ENCODE measurements at places on chromosomes 7 and 10.

DNA sequence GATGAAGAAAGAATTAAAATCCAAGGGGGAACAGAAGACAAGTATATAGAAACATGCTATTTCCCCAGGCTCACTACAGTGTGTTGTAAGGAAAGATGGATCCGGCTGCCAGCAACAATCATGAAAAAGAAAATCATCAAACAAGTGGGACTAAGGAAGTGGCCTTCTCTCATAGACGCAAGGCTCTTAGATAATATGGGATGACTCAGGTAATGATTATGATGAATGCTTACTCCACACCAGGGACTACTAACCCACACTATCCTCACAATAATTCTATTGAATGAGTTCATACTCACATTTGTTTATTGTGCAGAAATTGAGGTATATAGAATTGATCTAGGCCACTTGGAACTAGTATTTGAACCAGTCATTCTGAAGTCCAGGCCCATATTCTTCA lies 111.2 kb upstream of the BET1 start:
- no peak for DNase-seq

DNA sequence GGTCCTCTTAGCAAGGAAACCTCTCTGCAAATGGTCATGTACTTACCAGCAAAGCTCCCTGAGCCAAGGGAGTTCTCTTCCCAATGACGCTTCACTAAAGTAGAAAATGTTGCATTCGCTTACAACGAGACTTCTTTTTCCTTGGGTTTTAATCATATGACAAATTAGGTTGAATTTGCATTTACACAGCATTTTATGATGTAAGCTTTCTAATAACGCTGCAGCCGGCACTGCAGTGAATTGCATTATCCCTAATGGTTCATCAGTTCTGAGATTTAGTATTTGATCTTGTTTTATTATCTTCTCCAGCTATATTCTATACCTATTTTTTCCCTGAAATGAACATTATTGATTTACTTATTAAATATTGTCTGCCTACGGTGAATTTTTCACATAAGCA lies 339.3 kb upstream of the PFKP start:
- no peak for DNase-seq

GRCh38 chr10:662686-663465 lies 26.6 kb downstream of the DIP2C start:
- no peak for DNase-seq

GRCh38 chr7:51175316-51175991 lies 141.2 kb downstream of the COBL start:
- DNase-seq = no peak

GRCh38 chr7:114835861-114836260 lies 86.0 kb upstream of the MDFIC start:
- no peak for DNase-seq

DNA sequence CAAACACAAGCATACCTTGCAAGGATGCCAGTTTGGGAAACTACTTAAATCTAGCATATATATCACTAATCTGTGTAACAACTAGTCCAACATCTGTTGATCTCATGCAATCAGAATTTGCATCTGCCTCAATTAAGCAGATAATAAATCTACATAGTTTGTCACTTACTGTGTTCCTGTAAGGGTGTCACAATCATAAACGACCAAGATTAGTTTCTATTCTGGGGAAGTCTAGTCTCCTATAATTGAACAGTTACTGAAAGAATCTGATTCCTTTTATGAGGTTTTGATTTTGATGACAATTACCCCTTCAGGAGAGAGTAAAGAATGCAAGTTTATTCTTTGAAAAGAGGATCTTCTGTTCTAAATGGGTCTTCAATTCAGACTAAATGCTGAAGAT lies 85.5 kb upstream of the LRRN3 start:
- DNase-seq = no peak

GRCh38 chr7:148306759-148307158 lies 283.8 kb upstream of the C7orf33 start:
- DNase-seq = no peak

DNA sequence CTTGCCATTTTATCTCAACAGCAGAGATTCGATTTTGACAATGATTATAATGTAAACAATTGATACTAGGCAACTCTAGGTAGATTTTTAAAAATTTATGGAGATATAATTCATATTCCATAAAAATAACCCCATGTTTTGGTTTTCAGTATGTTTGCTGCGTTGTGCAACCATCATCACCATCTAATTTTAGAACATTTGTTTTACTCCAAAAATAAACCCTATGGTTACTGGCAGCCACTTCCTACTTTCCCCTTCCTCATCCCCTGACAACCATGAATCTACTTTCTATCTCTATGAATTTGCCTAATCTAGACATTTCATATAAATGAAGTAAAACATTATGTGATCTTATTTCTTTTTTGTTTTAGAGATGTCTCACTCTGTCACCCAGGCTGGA lies 401.9 kb downstream of the THSD7A start:
- DNase-seq = peak; percentile 9

DNA sequence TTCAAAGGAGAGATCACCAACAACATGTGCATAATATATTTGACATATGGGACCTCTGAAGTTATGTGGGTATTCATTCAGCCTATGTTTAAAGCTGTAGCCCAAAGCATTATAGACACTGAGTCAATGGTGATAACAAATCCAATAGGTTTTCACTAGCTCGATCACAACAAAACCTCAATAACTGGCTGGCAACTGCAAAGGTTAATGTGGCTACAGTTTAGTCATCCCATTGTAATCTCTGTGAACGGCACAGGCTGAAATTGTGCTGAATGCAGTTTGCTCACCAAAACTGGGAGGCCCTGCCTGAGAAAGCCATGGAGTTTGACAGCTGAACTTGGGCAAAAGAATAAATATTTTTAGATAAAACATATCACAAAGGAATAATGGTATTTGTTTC lies 152.4 kb upstream of the ADO start:
- no peak for DNase-seq

- peak; percentile 0 for DNase-seq
These were observed 162.9 kb downstream of the ZNF33B start for GRCh38 chr10:42475168-42476098.

DNA sequence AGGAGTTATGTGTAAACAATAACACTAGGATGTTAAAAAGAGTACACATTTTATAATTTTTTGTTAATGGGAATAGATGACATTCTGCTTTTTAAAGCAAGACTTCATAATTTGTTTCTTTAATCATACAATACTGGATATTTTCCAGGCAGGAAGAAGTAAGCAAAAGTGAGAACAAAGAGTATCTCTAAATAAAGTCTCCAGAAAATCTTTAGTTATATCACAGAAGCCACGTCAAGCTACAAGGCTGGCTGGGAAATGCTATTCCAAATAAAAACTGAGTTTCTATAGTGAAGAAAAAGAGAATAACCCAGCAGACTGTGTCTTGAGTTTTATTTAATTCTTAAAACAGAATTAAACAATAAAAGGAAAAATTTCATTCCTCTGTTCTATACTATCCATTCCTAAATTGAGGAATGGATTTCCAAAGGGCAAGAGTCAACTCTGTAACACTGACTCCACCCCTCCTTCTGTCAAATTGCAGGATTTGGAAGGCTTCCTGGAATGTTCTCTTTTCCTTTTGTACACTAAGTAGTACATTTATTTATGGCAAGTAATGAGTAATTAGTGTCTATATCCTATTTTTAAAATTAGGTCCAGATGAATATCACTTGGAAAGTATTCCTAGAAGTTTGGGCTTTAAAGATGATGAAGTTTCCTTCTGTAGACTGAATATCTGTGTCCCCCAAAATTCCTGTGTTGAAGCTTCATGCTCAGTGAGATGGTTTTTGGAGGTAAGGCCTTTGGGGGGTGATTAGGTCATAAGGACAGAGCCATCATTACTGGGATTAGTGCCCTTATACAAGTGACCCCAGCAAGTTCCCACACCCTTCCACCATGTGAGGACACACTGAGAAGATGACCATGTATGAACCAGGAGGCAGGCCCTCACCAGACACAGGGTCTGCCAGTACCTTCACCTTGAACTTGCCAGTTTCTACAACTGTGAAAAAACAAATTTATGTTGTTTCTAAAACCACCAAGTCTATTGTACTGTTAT lies 290.9 kb downstream of the CRPPA start:
- peak; percentile 46 for DNase-seq

DNA sequence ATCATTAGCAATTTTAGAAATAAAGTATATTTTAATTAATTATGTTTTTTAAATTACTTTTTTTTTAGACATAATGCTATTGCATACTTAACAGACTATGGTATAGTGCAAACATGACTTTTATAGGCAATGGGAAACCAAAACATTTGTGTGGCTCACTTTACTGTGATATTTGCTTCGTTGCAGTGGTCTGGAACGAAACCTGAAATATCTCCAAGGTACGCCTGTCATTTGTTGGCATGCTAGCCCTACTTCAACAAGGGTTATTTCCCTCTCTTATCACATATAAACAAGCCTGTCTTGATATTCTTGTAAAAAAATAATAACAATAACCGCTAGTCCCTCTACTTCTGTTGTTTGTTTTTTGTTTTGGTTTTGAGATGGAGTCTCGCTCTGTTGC lies 74.2 kb downstream of the TYW1B start:
- DNase-seq = no peak

DNA sequence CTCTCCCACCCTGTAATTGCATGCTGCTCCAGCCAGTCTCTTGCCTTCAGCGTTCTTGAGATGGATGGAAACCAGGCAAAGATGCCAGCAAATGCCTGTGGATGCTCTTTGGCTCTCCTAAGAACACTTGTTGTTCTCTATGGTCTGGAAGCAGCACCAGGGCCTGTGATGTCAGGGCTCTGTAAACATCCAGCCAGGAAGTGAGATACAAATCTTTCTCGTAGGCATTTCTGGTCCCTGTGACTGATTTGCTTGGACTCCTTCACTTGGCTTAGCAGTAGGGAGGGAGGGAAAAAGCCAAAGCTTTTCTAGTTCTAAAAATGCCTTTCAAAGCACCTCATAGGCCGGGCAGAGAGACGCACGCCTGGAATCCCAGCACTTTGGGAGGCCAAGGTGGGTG lies 201.3 kb downstream of the REEP3 start:
- peak; percentile 71 for DNase-seq

DNA sequence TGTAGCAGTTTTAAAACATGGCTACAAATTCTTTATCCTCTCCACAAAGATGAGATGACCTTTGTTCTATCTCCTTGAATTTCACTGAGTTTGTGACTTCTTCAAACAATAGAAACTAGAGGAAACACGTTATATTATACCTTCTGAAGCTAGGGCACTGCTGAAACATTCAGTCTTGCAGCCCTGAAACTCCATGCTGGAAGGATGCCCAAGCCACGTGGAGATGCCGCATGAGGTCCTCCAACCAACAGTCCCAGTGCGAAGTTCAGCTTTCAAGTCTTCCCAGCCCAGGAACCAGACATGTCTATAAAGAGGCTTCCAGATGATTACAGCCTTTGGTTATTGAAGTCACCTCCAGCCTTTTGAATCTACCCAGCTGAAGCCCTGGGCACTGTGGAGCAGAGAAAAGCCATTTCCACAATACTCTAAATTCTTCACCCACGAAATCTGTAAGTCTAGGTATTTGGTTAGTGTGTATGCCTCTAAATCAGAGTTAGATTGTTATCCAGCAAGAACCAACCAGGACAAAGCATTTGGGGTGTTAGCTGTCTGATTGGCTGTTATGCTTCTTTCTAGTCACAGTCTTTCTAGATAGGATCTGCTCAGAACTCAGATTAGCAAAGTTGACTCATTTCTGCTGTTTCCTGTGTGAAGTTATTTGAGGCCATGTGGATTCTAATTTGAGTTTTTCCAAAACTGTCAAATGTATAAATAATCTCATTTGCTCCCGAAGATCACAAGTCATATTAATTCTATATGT lies 186.5 kb upstream of the TMEM72 start:
- DNase-seq = no peak

- DNase-seq = no peak
These were observed 146.5 kb downstream of the TMEM178B start for GRCh38 chr7:141220263-141220880.

GRCh38 chr10:86804805-86805204 lies 48.4 kb downstream of the BMPR1A start:
- no peak for DNase-seq

DNA sequence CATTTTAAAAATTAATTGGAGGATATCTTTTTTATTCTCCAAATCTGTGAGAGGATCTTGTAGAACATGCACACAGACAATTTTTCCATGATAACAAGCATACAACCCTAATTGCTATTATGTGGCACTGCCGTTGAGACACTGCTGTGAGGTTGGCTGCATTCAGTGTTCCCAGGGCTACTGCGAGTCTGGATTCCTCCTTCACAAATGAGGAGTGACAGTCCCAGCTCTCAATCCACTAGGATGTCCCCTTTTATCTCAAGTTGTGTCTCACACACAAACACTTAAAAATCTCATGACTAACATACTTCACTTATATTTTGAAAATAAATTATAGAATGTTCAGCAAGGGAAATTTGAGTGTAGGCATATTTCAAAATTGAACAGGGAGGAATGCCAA lies 14.1 kb downstream of the NEUROD6 start:
- no peak for DNase-seq

- DNase-seq = no peak
These were observed 58.7 kb downstream of the RGS10 start for GRCh38 chr10:119483839-119484238.

GRCh38 chr10:70293169-70293843 lies 9.5 kb upstream of the NPFFR1 start:
- no peak for DNase-seq

DNA sequence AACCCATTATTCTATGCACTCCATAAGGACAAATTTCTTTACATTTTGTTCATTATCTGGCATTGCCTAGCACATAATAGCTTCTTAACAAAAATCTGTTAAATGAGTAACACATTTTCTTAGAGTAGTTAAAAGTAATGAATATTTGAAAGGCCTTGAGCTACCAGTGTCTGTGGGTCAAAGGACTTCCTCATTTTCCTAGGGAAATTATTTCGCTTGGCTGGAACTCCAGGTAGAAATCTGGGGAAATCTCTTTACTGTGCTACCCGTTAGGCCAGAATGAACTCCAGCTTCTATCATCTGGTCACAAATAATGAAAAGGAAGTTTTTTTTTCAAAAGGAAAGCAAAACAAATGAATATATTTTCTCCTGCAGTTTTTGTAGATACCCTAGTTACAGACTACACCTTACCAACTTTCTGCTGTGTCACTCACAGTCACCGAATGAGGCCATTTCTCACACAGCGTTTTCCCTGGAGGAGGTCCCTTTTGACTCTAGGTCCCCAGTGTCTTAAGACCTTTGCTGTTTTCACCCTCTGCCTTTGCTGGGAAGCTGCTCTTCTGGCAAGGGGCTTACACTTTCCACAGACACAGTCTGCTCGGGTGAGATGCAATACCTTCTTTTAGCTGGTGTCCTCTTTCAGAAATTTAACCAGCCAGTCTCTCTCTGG lies 1.6 kb downstream of the SAMD9L start:
- peak; percentile 79 for DNase-seq

- DNase-seq = no peak
These were observed 47.5 kb downstream of the DNAJB6 start for GRCh38 chr7:157384301-157384700.

All from muscle of leg (tissue), 16 donors.